Nucleus accumbens (tissue), 56 donors: ENCODE measurements at places on chromosomes 4 and X.

- no peak for DNase-seq
These were observed at the start of gene PTTG2 for GRCh38 chr4:37960098-37960497. PTTG2 (plus strand) TSS chr4:37960398; CDS start chr4:37960435, 37 bp downstream.

DNA sequence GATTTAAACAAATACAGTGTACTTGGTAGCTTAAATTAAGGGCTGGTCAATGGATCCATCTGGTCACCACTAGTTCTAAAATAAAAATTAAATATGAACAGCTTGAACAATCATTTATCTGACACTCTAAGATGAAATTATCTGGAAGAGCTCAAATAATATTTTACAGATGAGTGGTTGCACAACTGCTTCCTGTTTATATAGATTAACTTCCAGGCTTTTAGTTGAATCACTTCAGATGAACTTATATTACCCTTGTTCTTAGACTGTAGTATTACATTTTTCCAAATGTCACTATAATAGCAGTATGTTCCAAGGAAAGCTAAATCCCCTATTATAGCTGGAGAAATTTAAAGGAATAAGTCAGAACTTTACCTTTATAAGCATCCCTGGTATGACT is 92.4 kb upstream of the SMIM10 start:
- no peak for DNase-seq

DNA sequence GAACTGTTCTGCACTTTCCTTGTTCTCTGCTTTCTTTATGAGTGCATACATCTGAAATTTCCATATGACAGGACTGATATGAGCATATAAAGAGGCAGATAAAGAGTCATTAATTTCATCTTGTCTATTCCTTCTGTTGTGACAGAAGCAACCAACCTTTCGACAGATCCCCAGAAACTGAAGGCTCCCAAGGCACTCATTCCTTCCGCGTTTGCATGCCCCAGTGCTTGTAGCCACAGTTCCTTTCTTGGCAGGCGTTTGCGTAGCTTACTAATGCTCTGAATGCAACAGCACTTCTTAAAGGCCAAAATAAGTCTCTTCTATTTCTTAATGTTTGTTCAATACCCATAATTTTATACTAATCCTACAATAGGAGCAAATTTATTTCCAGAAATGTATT is 94.0 kb upstream of the TBL1X start:
- DNase-seq: no peak

DNA sequence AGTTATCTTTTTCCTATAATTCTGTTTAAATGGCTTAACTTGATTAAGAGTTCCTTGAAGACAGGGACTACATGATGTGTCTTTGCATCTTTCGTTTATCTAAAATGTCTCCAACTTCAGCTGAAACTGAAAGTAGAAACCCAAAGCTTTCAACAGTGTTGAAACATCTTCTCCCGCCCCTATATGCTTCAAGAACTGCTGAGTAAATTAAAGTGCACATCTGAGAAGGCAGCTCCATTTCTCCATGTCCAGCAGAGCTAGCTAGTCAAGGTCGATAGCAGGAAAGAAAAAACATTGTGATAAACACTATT is 185.7 kb upstream of the TBL1X start:
- no peak for DNase-seq

DNA sequence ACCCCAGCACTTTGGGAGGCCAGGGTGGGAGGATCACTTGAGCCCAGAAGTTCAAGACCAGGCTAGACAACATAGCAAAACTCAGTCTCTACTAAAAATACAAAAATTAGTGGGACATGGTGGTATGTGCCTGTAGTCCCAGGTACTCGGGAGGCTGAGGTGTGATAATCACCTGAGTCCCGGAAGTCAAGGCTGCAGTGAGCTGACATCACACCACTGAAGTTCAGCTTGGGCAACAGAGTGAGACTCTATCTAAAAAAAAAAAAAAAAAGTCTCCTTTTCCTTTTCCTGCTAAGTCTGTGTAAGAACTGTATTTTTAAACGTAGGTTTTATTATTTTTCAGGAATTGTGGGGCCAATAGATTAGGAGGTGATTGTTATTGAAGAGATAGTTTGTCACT is 356.7 kb downstream of the ARHGAP24 start:
- no peak for DNase-seq

DNA sequence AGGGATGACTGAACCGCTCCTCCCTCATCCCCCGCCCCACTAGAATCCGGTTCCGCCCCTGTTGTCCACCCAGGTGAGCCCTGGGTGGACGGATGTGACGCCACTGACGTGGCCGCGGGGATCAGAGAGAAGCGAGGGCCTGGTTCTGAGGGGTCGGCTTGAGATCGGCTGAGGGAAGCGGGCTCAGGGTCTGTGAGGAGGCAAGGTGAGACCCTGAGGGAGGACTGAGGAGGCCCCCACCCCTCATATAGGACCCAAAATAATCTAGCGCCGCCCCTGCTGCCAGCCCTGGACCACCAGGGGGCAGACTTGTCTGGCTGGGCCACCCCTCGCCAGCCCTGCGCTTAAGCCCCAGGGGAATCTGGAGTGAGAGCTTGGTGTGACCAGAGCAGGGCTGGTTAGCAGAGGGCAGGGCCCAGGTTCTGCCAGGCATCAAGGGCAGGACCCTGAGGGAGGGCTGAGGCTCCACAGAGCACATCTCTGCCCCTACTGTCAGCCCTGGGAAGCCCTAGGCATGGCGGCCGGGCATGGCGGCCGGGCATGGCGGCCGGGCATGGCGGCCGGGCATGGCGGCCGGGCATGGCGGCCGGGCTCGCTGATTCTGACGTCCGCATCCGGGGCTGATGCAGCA is at the start of gene MAGEA8:
TSS of gene MAGEA8 (plus strand) at position 103 of the 631 bp plus-strand sequence. CDS start 3,090 bp downstream, outside the sequence.
- DNase-seq: no peak

DNA sequence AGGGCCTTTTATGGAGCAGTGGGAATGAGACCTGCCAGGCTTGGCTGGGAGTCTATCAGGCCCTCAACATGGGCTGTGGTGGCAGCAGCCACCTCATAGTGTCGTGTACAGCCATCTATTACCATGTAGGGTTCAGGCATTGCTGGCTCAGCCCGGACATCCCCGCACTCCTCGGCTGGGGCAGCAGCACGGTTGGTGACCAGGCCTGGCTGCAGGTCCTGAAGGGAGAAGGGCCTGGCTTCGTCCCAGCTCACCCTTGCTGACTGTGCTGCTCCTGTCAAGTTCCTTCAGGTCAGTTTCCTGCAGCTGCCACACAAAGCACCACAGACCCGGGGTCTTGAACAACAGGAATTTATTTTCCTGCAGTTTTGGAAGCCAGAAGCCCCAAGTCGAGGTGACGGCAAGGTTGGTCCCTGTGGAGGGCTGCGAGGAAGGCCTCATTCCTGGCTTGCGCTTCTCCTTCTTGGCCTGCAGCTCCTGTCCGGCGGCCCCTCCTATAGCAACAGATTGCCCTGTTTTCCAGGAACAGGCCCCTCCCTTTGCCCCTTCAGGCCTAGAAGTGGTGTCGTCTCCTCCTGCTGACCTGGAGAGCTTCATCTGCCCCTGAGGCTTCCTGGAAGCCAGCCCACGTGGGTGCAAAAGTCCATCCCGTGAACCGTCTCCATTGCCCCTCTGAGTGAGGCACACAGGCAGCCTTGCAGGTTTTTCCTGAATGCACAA is 25.2 kb upstream of the SORCS2 start:
- DNase-seq: no peak

DNA sequence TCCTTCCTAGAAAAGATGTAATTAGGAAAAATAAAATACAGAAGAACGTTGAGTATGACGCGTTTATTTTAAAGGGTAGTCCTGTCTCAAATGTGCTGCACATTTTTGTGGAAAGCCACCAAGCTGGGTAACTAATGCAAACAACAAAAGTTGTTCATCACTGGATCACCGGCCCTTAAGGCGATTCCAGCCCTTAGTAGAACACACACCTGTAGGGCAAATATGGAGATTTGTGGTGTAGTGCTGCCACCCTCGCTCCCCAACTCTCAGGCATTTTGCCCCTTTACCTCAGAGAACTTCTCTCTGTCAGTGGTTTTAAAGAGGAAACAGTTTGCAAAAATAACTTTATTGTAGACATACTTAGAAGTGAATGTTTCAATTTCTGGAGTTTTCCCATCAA is 1.9 kb downstream of the TBL1X start:
- DNase-seq: no peak

- DNase-seq: no peak
These were observed 51.2 kb downstream of the ENPEP start for GRCh38 chr4:110527156-110527555.

DNA sequence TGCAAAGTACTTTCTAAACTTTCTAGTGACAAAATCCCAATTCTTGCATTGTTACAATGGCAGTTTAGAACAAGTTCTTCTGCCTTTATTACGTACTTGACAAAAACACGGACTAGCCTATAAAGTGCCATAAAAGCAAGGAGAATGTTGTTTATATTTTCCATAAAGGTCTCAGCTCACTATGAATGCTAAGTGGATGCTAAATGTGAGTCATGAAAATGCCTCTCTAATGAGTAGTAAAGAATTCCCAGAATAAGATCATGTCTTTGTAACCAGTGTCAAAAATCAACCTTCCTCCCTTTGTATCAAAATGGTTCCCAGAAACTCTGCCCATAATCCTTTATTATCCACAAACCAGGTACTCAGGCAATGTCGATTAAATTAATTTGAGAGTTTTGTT is 539.8 kb upstream of the SLIT2 start:
- DNase-seq: no peak

DNA sequence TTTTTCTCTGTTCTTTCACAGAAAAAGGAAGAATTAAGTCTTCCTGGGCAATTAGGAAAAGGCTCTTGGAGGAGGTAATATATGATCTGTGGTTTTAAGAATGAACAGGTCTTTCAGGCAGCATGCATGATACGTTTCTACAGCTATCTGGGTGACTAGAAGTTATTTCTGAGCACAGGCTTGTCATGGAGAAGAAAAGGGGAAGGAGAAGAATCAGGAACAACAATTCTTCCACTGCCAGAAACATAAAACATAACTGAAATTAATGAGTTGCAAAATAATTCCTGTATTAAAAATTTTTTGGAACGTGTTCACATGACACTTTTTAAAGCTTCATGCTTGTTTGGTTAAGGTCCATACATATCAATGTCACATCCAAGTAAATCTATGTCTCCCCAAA is 17.7 kb upstream of the STIM2 start:
- DNase-seq: no peak

DNA sequence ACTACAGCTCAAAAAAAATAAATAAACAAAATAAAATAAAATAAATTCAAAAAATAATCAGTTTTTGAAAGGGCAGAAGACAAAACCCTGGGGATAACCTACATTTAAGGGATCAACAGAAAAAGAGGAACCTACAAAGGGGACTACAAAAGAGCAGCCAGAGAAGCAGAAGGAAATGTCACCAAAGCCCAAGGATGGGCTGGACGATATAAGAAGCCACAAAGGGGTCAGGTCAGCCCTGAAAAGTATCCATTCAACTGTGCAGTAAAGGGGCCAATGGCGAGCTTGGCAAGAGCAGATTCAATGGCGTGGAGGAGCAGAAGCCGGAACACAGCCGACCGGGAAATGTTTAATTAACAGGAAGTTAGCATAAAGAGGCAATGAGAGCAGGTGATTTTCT is 16.9 kb downstream of the ACOT9 start:
- no peak for DNase-seq

- no peak for DNase-seq
These were observed 112.7 kb downstream of the DHX15 start for GRCh38 chr4:24471486-24472160.

GRCh38 chr4:143555676-143556075 is 42.2 kb downstream of the SMARCA5 start:
- no peak for DNase-seq

GRCh38 chr4:159111416-159111815 is 8.5 kb downstream of the RAPGEF2 start:
- DNase-seq: no peak

- DNase-seq: no peak
These were observed 313.9 kb downstream of the ASMT start for GRCh38 chrX:1928805-1929204.

DNA sequence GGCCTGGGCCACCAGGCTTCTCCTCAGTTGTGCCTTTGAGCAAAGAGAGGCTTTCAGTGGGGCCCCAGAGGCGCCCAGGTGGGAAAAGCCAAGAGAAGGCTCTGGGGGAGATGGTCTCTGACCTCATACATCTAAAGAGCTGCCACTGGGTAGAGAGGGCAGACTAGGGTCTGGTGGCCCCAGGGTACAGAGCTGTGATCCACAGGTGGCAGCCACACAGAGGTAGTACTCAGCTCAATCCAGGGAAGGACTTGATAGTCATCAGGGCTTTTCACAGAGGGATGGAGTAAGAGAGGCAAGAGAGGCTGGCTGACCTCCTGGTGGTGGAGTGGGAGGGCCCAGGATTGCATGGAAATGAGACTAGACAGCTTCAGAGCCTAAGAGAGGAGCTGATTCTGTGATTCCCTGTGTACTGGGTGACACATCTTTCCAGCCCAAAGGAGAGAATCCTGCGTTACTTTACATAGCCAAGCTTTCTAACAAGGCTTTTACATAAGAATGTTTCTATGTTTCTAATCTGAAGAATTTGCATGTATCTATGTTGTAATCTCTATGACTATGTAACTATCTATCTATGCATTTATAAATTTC is 53.2 kb upstream of the PJA1 start:
- no peak for DNase-seq

DNA sequence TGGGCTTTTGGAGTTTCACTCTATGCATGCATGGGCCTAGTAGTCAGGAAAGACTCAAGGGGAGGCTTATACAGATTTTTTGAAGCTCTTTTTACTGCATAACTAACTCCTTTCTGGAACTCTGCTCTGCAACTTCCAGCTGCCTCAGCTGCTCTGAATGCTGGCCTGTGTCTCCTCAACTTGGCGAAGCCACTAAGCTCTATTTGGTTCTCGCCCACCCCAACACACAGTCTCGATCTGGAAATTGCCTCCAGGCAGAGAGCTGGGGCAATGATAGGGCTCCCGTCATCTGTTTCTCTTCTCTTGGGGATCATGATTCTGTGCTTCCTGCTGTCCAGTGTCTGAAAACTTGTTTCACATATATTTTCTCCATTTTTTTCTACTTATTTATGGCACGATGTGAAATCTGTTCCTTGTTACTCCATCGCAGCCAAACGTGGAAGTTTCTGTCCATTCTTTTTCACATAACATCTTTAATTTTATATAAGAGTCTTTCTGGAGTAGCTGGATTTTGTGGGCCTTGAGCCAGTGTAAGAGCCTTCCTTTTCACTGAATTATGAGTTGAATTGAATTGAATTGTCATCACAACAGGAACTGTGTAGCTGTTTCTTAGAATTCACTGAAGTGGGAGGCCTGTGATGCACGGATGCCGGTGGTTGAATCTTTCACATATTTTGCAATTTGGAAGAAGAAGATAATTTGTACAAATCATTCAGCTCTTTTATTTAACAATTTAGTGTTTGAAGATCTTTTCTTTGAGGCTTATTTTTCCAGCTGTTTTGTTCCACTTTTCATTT is 9.0 kb downstream of the ZNF275 start:
- DNase-seq: no peak
